ENCODE measurements at places on chromosomes 3 and 15.

- DNase-seq: peak; percentile 12
These were observed 220.4 kb downstream of the SNRPN start for GRCh38 chr15:25175033-25175788.

- no peak for DNase-seq
These were observed 68.1 kb downstream of the ATP10A start for GRCh38 chr15:25795061-25795460.

GRCh38 chr15:65414841-65415621 is 7.7 kb downstream of the IGDCC4 start:
- DNase-seq: no peak

DNA sequence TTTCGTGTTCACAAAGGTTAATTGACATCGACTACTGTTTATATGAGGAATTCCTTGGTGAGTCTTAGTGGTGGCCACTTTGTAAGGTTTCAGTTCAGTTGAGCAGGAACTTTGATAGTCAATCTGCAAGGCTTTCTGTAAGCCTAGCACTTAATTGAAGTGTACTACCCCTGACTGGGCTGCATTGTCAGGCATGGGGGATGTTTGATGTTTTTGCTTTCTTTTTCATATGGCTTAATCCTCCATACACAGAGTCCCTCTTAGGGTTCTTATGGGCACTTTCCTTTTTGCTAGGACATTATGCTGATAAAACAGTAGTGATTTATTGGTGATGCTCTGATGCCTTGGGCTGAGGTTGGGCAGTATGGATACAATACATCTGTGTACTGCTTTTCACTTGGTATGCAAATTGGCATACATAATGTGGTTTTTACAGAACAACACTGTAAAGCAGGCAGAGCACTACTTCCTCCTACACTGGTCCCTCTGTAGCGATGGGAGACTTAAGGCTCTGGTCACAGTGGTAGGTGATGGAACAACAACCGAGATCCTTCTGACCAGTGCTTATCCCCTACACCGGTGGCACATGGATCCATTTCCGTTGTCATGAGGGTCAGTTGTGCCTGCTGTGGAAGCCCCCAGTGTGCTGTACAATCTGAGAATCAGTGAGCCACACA is 261.0 kb downstream of the MFSD1 start:
- no peak for DNase-seq

GRCh38 chr15:64019764-64020163 is 26.5 kb downstream of the DAPK2 start:
- no peak for DNase-seq

- DNase-seq: no peak
These were observed 74.0 kb upstream of the TNFAIP8L3 start for GRCh38 chr15:51168700-51169099.

- no peak for DNase-seq
These were observed 73.2 kb downstream of the TBC1D2B start for GRCh38 chr15:78004222-78004727.

DNA sequence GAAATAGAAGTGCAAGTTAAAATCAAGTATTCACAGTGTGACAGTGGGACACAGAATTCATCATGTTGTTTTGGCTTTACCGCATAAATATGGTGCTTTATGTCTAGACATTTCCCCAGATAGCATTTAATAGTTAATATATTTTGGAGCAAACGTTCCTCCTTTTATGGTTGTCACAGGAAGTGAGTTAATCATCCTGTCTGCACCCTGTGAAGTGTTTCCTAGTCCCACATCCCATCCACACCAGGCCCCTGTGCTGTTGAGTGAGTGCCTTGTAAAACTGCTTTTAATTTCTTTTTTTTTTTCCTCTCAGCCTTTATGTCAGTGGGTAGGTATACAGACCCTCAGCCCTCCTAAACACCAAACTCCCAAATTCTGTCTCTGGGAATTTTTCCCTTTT is 393.7 kb downstream of the FEZF2 start:
- no peak for DNase-seq

DNA sequence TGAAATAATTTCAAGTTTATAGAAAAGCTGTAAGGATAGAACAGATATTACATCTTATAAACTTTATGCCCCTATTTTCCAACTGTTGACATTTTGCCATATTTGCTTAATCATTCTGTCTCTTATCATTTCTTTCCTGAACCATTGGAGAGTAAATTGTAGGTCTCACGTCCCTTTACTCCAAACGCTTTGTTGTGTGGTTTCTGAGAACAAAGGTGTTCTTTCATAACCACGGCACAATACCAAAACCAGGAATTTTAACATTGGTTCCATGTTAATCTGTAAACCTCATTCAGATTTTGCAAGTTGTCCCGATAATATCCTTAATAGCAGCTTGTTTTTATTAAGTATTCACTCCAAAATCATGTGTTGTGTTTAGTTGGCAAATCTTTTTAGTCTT is 134.8 kb downstream of the AKAP13 start:
- DNase-seq: no peak

- no peak for DNase-seq
These were observed 8.9 kb downstream of the TAGLN3 start for GRCh38 chr3:112007633-112008032.

GRCh38 chr3:56222866-56223265 is 245.4 kb downstream of the ERC2 start:
- no peak for DNase-seq

GRCh38 chr15:63922261-63922904 is 88.6 kb upstream of the HERC1 start:
- DNase-seq: no peak

DNA sequence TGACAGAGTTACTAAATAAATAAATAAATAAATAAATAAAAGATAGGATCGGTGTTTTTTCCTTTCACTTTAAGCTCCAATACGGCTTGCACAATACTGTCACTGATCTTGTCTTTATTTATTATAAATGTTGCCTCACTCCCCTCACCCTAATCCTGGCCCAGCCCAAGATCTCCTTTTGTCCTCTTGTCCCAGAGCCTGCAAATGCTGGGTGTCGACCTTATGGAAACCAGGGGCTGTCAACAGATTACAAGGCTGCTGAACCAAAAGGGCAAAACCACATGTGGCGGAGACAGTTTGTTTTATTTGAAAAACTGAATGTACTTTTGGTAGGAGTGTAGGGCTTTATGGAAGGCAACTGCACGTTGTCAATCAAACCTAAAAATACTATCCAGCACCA is 75.9 kb downstream of the RFTN1 start:
- DNase-seq: no peak

DNA sequence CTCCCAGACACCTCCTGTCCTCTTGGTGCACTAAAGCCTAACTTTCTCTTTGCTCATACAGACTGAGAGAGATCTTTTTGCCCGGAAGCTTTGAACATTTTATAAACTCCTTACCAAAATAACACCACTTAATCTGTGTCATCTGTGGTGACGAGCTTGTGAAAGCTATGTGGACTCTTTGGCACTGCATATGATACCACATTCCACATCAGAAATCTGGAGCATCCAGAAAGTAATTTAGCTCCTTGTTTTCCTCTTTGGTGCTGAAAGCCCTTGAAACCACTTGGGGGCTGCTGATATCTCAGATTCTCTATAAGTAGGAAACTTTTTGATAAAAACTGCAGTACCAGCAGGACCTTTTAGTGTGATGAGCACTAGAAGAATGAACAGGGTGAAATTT is 128.3 kb downstream of the ALCAM start:
- DNase-seq: no peak

DNA sequence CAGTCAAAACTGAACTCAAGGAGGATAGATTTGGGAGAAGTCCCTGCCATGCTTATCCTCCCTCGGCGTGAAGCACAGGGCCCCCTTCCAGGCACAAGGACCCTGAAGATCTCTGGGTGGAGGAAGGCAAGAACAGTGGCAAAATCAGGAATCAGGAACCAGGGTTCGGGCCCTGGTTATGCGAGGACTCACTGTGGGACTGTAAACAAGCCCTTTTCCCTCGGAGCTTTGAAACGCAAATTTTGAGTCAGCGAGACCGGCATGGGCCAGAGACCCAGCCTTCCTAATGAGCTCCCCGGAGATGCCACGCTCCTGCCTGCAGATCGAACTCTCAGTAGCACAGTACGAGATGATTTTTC is 70.1 kb downstream of the SLC12A8 start:
- no peak for DNase-seq

DNA sequence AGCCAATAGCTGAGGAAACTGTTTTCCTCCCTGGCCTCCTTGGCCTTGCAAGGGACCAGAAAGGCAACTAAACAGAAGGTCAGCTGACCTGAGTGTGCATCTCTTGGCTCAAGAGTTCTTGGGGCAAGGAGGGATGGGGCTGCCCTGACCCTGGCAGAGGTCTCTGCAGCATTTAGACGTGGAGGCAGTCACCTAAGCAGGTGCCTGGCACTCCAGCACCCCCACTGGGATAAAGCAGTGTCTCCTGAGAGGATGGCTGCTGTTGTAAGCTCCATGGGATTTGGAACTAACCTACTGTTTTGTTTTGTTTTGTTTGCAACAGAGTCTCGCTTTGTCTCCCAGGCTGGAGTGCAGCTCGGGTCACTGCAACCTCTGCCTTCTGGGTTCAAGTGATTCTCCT is 185.2 kb downstream of the TBC1D2B start:
- DNase-seq: no peak

DNA sequence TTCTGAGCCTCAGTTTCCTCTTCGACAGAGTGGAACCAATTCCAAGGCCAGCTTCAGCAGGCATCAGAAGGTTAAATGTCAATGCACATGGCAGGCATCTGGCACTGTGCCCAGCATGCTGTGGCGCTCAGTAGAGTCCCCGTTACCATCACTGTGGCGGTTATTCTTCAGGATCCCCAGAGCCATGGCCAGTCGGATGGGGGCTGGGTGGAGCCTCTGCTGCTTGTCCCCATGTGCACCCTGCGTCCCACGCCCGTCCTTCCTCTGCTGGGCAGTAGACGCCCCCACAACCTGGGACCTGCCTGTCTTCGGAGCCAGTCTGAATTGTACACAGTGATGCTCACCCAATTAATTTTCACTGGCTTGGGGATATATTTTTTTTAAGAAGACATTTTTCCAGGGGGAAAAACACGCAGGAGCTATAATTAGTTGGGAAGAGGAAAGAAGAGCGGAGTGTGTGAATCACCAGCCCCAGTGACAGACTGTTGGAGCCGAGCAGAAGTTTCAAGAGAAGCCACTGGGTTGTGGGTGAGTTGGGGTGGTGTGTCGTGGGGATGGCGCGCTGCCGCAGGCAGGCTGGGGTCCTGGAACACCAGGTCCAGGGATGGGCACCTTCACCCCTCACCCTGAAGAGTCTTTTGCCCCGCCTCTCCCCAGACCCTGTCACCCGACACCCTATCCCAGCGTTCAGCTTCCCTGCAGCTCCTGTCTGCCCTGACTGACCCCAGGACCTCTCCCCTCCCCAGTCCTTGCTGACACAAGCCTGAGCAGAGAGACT is 26.8 kb upstream of the RPL29 start:
- DNase-seq: no peak

DNA sequence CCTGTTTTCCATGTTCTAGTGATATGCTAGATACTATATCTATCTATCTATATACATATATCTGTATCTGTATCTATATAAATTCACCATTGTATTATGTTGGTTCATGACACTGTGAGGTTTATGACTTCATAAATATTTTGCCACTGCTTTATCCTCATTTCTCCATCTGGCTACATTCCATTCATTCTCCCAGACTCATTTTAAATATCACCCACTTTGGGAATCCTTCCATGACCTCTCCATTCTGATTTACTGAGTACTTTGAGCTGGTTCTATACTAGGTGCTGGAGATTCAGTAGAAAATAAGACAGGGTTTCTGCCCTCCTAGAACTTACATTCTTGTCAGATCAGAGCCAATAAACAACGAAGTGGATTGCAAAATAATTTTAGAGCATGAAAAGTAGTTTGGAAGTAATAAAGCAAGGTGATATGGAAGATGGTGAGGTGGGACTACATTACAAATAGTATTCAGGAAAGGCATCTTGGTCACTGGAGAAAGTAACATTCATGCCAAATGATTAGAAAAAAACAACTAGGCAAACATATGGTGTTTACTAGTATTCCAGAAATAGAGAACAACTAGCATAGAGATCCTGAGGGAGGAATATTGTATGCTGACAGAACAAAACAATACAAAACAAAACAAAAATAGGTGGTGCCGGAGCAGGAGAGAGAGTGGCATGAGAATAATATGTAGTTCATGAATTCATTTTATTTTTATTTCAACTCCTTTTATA is 11.6 kb upstream of the PLSCR4 start:
- no peak for DNase-seq

DNA sequence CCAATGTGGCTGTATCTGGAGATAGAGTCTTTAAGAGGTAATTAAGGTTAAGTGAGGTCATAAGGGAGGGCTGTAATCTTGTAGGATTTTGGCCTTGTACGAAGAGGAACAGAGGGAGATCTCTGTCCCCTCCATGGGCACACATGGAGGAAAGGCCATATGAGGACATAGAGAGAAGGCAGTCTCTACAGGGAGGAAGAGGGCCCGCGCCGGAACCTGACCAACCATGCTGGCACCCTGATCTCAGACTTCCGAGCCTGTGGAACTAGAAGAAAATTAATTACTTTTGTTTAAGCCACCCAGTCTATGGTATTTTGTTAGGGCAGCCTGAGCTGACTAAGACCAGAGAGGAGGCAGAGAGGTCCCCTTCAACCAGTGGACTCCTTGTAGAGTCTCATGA is 17.7 kb upstream of the MRPS22 start:
- no peak for DNase-seq

- DNase-seq: no peak
These were observed 119.1 kb downstream of the ATG7 start for GRCh38 chr3:11391174-11391879.

- DNase-seq: no peak
These were observed 37.0 kb upstream of the CASR start for GRCh38 chr3:122146466-122146865.

GRCh38 chr15:38696109-38696727 is 131.6 kb upstream of the RASGRP1 start:
- DNase-seq: peak; percentile 52

DNA sequence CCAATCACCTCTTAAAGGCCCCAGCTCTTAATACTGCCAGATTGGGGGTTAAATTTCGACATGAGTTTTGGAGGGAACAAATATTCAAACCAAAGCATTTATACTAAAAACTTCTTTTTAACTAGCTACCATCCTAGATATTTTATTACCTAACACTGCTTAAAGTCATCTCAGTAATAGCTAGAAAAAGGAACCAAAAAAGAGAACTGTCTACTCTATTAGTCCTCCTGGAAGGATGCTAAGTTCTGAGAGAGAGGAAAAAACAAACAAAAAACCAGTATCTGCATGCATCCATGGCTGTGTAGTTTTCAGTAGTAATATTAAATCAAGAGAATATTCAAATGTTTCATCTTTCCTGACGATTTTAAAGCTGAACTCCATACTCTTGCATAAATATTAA is 5.8 kb downstream of the CPOX start:
- no peak for DNase-seq

GRCh38 chr15:82970078-82970686 is 15.8 kb upstream of the RAMAC start:
- no peak for DNase-seq
